Activated CD4-positive, alpha-beta T cell treated with anti-CD3 and anti-CD28 coated beads, Interleukin-2, amount 50 U/mL, for 24 hours (primary cell): ENCODE measurements at places on chromosomes 16 and 17.

DNA sequence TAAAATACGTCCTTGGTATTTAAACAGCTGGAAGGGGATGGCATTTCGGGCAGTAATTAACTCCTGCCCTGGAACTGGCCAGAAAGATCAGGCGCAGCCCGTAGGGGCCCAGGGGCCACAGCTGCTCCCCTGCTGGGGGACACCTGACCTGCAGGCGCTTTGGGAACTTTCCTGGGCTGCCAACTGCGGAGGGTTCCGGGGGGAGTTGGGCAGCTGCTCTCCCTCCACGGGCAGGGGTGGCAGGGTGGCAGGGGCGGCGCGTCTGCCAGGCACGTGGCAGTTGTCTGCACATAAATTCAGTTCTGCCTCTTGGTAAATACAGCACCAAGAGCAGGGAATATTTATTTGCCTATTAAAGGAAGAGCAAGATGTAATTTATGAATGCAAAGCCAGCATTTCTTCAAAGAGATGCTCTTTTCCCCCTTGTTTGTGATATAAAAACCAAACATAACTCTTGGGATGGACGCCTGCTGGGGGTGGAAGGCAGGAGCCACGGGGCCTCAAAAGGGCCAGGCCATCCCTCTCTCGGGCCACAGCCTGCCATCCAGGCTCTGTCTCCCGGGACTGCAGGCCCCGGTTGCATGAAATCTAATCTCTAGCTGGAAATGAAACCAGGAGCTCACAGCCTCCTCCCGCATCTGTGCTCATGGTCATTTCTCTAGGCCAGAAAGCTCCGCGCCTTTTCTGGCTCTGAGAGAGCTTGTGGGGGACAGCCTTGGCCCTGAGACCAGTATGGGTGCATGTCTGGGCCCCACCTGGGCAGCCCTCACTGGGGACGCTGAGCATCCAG lies 29.9 kb upstream of the CHMP6 start:
- DNase-seq, result no peak

DNA sequence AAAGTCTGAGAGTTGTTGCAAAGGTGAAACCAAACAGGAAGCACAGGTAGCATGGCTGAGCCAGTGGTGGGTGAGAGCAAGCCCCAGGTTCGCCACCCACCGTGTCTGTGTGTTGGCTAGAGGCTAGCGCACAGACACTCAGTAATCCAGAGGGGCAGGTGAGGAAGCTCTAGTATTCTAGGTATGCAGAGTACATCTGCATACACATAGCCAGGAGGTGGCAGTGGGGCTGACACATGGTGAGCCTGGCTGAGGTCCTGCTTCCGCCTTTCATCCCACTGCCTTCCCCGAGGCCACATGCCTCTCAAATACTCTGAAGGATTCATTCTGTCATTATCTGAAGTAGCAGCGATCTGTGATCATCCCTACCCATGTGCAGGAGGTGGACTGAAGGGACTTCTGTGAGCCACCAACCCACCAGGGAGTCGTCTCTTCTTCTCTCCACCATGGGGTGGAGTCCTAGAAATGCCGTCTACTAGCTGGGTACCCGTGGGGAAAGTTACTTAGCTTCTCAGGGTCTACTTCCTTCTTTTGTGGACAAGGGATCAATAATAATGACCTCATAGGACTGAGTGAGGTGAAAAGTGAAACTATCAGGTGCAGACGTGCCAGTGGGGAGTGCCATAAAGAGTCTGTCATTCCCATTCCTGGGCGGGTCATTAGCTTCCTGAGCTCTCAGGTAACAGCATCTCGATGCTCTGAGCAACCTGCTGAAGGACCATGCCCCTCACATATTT lies 36.0 kb upstream of the ICAM2 start:
- DNase-seq, result no peak

DNA sequence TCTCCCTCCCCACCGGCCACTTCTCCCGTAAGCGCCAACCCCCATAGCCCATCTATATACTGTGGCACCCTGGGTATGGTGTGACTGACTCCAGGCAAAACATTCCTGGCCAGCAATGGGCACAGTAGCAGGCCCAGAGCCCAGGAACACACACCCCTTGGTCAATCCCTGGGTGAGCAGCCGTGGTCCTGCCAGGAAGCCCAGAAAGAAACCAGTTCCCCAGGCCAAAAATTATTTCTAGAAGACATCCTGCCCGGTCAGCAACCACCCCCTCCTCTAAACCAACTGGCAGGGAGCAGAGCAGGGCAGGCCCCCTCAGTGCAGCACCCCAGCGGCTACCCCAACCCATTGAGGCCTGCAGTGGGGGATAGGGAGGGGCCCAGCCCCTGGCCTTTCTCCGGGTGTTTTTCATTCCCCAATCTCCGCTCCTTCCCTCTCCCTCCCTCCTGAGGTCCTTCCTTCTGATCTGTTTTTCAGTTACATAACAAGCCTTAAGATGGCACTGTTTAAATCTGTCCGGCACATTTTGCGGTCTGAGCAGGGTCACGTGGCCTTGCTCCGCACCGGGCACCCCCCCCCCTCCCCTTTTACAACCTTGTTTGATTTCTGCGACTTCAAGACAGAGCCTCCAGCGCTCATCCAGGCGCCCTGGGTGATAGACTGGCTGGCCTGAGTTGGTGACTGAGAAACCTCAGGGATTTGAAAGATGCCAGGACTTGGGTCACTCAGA lies 2.0 kb downstream of the NPTX1 start:
- no peak for DNase-seq

GRCh38 chr16:15773968-15774367 lies 82.9 kb downstream of the MYH11 start:
- DNase-seq, result no peak

GRCh38 chr16:55102531-55102930 lies 171.9 kb downstream of the IRX5 start:
- DNase-seq, result no peak

DNA sequence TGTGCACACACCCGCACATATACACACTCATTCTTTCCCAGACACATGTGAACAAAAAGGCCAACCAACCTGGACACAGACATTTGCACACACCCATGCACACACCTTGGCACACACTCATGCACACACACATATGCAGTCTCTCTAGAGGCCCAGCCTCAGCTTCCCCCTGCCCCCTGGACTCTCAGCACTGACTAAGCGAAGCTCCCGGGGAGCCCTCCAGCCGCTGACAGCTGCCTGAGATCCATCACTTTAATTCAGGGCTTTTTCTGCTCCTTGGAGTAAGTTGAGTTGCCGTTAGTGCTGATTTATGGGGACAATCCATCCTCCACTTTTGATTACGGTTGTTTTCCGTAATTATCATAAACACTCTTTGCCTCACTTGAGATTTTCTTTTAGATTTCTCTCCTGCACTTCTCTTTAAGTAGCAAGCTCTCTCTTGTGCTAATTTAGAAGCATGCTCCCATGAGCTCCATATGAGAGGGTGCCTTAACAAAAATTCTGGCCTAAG lies 158.6 kb upstream of the CDC42EP4 start:
- no peak for DNase-seq

- DNase-seq, result no peak
Observed at GRCh38 chr17:74052993-74053711, 150.3 kb upstream of the RPL38 start.

DNA sequence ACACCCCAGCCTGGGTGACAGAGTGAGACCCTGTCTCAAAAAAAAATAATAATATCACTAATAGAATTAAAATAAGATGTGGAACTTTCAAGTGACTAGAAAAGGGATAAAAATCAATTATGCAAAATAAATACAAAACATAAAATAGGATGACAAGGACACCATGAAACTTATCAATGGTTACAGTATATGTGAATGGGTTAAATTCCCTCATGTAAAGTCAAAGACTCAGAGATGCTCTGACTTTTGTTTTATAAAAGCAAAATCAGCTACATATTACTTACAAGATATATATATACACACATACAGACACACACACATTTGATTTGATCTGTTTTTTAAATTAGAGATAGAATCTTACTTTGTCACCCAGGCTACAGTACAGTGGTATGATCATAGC lies 33.5 kb upstream of the SCNN1B start:
- no peak for DNase-seq

DNA sequence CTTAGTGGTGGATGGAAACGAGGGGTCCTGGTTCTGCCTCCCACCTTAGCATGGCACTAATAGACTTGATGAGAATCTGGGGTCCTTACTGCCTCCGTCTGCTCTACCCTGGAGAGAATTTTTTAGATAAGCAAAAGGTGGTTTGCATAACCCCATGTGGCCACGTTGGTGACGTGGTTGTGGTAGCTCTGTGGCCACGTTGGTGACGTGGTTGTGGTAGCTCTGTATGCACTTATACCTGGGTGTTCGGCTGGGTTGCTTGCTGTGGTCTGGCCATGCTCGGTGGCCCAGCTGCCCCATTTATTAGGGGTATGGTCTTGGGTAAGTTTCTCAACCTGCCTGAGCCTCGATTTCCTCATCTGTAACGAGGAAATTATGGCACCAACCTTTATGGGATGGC lies 13.0 kb downstream of the SPIRE2 start:
- no peak for DNase-seq

- no peak for DNase-seq
Observed at GRCh38 chr17:4019275-4019674, 55.0 kb upstream of the ATP2A3 start.

- DNase-seq, result no peak
Observed at GRCh38 chr16:81443688-81444447, 740 bp upstream of the CMIP start.

GRCh38 chr17:65268832-65269231 lies 131.7 kb downstream of the RGS9 start:
- DNase-seq, result no peak

DNA sequence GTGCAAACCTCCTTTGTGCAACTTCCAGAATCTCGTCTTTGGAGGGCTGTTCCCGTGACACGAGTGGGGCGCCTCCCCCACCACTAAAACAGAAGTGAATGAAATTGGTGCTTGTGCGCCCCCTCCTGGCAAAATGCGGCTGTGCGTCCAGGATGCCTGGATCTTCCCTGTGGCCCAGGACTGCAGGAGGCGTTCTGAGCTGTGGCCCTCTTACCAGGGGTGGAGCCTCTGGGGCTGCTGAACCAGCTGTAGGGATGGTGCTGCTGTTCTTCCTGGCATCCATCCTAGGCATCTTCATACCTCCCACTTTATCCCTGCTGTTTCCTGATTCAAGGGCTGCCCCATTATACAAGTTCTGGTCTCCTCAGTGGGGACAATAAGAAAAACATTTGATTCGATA lies 18.5 kb upstream of the NAGLU start:
- DNase-seq, result peak; percentile 76

DNA sequence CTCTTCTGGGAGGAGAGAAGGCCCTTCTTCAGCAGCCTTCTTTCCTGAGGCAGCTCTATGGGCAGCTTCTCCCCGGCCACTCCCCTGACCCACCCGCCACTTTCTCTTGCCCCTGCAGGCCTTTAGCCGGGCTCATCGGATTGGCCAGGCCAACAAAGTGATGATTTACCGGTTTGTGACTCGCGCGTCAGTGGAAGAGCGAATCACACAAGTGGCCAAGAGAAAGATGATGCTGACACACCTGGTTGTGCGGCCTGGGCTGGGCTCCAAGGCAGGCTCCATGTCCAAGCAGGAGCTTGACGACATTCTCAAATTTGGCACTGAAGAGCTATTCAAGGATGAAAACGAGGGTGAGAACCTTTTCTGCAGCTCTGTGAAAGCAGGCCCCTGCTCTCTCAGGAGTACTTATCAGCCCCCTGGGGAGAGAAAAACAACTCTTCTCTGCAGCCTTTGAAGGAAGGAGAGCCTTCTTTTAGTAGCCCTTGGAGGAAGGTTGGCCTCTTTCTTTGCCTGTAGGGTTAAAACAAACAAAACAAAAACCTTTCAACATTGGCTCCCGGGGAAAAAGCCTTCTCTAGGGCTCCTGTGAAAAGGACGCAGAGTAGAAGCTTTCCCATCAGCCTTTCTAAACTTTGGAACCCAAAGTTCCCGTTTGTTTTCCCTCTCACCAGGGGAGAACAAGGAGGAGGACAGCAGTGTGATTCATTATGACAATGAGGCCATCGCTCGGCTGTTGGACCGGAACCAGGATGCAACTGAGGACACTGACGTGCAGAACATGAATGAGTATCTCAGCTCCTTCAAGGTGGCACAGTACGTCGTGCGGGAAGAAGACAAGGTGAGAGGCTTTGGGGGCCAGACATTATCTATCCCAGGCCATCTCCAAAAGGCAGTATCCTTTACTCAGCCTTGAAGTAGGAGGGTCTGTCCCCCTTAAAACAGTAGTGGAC lies 12.7 kb downstream of the RNF227 start:
- no peak for DNase-seq

DNA sequence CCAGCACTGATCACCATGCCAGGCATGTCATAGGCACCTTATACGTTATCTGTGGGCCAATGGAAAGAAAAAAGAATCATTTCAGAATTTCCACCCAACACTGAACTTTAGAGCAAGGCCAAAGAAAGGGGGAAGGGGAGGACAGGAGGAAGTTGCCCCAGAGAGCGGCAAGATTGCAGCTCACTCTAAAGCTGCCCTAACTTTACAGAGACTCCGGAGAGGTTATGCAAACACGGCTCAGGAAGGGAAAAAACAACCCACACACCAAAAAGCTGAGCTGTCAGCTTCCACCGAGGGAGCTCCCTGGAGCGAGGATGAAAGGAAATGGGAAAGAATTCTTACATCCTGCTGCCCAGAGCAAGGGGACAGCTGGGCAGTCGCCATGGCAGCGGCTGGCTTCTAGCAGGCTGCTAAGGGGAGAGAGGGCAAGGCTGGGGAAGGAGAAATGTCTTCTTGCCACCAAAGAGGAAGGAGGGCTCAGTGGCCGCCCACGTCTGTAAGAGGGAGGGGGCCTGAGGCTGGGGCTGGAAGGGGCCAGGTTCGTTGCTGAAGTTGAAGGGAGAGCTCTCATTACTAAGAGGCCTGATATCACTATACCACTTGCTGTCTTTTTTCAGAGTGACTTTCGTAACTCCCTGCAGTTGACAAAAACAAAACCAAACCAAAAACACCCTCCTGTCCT lies 18.2 kb downstream of the COTL1 start:
- peak; percentile 46 for DNase-seq

GRCh38 chr16:89300311-89300975 lies 82.9 kb downstream of the ZNF778 start:
- no peak for DNase-seq

GRCh38 chr17:7523033-7523432 lies 25.8 kb upstream of the TNFSF12 start:
- peak; percentile 21 for DNase-seq

GRCh38 chr16:51166091-51166490 lies 15.0 kb upstream of the SALL1 start:
- no peak for DNase-seq

- DNase-seq, result no peak
Observed at GRCh38 chr16:73091174-73091573, 43.2 kb upstream of the ZFHX3 start.

GRCh38 chr17:69916761-69917160 lies 158.3 kb upstream of the KCNJ16 start:
- no peak for DNase-seq

DNA sequence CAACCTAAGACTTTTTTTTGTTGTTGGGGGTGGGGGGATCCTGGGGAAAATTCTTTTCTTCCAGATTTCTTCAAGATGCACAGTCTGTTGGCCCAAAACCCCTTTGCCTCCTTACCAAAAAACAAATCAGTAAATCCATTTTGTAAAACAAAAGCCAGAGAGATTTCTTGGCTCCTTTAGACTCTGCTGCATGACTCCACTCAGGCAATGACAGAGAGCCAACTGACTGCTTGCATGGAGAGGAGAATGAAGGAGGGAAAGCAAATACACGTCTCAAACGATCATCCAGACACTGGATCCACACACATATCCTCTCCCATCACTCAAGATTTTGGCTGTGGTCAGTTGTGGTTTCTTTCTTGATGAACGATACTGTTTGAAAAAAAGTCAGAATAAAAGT lies 13.8 kb downstream of the COPRS start:
- no peak for DNase-seq

- DNase-seq, result no peak
Observed at GRCh38 chr16:80936410-80936809, 70.3 kb downstream of the CMC2 start.

- DNase-seq, result no peak
Observed at GRCh38 chr17:9028988-9029570, 7.8 kb downstream of the NTN1 start.
